ENCODE measurements at places on chromosomes 7 and 10.

DNA sequence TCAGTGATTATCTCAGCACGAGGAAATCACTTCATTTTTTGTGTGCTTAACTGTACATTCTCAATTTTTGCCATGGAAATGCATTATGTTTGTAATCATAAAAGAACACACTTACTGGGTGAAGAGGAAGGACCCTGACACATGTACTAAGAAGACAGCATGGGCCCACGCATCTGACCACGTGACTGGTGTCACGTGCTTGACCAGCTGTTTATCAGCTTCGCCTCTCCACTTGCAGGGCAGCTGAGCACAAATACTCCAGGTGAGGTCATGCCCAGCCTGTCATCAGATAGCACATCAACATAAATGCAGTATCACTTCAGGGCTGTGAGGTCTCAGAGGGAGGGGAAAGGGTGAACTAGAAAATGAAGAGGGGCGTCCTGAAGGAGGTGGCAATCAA lies 179.8 kb downstream of the EBF3 start:
- DNase-seq, result no peak

- DNase-seq, result peak; percentile 88
Measured at GRCh38 chr7:1236831-1237701, 4.4 kb downstream of the UNCX start.

GRCh38 chr10:50395271-50395670 lies 144.0 kb upstream of the ASAH2 start:
- no peak for DNase-seq

DNA sequence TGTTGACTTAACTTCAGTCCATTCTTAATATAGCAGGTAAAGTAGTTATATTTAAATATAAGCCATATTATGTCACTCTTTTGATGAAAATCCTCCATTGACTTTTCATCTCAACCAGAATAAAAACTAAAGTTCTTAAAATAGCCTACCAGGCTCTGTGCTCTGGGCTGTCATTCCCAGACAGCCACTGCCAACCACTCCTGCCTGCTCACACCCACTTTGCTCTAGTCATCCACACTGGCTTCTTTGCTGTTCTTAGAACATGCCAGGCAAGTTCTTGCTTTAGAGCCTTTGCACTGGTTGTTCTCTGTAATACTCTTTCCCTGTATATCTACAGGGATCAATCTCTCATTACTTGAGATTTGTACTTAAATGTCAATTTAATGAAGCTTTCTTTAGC lies 80.6 kb downstream of the ZEB1 start:
- no peak for DNase-seq

DNA sequence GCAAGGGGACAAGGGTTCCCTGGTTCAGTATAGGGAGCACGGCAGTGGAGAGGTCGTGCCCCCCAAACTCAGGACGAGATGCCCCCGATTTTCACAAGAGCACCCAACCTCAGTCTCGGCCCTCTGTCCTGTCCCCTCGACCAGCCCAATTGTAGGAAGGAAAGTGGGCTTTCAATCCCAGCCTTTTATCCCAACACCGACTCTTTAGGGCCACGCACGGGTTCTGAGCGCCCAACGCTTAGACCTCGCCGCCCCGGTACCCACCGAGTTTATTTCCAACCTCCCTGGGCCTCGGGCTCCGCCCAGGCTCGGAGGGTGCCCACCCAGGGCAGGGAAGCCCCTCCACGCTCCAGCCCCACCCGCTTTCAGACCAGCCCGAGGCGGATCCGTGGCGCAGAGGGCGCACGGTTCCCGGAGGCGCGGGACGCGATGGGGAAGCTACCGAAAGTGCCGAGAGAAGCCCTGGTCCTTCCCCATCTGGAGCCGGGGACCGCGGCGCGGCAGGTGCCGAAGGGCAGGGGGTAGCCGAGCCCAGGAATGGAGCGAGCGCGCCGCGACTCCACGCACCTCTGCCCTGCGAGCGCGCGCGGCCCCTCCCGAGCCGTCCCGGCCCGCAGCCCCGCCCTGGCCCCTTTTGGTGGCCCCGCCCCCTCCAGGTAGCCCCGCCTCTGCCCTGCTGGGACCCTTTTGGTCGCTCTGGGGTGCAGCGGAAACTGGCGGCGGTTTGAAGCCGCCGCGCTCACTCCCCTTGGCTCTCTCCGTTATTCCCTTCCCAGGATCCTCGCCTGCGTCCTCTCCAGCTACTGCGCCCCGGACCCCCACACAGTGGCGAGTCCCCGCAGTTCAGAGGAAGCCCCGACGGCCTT lies 20.4 kb downstream of the GRID2IP start:
- peak; percentile 97 for DNase-seq

GRCh38 chr7:9657257-9657656 lies 1223.8 kb downstream of the NXPH1 start:
- DNase-seq, result peak; percentile 5

DNA sequence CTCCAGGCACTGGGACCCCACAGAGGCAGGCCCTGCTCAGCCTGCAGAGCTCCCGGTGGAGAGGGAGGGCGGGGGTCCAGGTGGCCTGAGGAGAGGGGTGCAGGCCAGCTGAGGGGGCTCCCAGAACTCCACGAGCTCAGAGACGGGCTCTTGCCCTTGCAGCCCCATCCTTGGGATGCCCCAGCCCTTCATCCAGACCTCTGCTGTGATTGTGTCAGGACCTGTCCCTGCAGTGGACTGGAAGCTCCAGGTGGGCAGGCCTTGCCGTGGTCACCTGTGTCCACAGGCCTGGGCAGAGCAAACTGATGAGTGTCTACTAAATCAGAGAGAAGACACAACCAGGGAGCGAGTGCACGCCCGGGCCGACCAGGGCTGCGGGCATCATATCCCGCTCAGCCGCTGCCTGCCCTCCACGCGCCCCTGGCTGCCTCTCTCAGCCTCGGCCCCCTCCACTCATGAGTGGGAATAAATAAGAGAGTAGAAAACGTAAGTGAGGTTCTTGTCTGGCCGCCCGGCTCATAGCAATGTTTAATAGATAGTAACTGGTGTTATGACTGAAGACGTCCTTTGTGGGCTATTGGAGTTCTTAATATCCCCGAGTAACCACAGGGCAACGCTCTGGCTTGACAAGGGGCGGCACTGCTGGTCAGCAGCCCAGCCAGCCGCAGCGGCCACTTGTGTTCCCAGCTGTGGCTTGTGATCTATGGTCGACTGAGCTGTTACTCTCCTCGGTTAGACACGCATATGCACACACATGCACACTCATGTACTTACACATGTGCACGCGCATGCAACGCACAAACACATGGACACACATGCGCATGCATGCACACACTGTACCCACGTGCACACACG lies 105.6 kb downstream of the LHPP start:
- DNase-seq, result peak; percentile 49

DNA sequence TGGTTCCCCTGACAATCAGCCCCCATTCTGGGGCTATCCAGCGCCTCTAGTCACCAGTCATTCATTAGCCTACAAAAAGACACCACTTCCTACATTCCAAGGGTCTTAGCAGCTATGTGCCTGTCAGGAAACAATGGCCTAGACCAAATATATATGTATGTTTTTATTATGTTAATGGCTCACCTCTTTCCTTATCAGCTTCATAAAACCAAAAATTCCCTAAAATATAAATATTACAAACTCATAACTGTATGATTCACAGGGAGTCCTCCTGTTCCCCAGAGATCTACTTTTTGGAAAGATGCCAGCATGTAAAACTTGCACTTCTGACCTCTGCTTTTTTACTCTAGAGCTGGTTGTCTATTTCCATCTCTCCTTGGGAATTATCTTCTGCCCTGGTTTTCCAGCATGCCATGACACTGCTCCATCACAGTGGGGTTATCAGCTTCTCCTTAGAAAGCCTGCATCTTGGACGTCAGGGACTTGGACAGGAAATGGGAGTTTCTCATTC lies 79.2 kb downstream of the ABCA13 start:
- no peak for DNase-seq

DNA sequence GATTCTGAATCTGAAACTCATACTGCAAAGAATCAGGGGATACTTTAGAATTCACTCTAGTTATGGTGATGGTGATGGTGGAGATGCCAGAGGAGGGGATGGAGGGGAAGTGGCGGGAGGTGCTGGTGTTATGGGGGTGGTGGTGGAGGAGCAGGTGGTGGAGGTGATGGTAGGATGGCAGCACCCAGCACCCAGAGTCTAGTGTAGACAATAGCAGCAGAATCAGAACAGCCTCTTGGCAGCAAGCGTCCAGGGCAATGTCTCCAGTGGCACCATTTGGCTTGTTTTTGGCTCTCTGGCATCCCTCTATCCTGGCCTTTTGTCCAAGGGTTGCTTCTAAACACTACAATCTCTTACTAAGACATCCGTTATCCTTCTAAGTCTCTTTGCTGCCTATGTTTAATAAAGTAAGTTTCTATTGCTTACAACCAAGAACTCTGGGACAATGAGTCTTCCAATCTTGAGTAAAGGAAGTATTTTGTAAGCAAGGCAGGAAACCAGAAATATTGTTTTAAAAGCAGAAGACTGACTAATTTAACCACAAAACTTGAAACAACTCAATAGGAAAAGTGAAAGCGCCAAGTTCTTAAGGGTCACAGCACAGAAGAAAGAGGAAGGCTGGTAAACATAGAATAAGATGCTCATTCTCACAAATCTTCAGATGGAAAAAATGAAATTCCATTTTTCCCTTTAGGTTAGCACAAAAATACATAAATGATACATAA lies 42.4 kb upstream of the GDF10 start:
- no peak for DNase-seq

DNA sequence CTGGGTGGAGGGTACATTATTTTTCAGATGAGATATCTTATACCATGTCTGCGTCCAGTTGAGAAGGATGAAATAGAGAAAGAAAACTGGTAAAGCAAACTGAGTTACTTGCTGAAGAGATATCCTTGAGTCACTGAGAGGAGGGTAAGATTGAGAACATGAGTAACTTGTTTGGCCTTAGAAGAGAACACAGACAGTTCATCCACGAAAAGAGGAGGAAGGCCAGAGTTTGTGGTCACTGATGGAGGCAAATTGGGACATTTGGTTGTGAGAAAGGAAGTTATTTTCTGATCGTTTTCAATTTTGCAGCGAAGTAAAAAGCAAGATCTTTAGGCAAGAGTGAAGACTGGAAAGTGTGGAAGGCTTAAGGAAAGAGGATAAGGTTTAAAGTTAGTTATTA lies 15.6 kb downstream of the MBL2 start:
- DNase-seq, result no peak

- DNase-seq, result peak; percentile 82
Measured at GRCh38 chr7:1073142-1073977, 14.6 kb upstream of the GPER1 start.
